ENCODE measurements at places on chromosomes 7 and 10. TPM values are rescaled to one million over a fixed set of nuclear protein-coding genes. Genes with fewer than 3 reads are reported as not detected.

GRCh38 chr7:94907026-94907810, at the start of gene PPP1R9A:
TSS of gene PPP1R9A (plus strand) at chr7:94907594. CDS start at chr7:94910114, 2,520 bp downstream.
- no peaks in the 10 kb centered on the region for H3K36me3 ChIP-seq
- peak within 1 kb of the TSS; percentile 77 for H3K4me3 ChIP-seq
- DNase-seq = peak; percentile 85
- peak within 1 kb of the TSS; percentile 64 for H3K27ac ChIP-seq
- H3K4me1 ChIP-seq = no peaks in the 10 kb centered on the region

- H3K27ac ChIP-seq = peak overlapping the region; percentile 97
- H3K27me3 ChIP-seq = no peaks in the 10 kb centered on the region
- DNase-seq = peak; percentile 55
- H3K4me1 ChIP-seq = peaks cover 30% of the 10 kb centered on the region
Measured at GRCh38 chr10:109978481-109978880, 29.3 kb upstream of the ADD3 start.

DNA sequence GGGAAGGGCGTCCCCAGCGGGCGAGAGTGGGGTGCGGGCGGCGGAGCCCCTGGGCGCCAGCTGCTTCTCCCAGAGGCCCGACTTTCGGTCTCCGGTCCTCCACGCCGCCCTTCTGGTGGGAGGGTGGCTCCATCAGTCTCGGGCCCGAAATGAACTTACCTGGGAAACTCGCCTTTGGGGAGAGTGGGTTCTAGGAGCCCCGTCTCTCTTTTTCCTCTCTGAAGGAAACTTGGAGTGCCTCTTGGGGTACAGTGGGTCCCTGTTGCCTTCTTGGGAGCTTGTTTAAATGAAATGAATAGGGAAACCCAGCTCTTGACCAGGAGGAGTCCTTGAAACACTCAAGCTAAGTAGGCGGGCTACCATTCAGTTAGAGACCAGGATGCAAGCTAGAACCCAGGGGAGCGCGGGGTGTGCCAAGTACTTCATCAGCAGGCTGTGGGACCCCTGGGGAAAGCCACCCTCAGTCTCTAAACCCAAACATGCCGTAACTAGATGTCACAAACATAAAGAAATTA, 1.3 kb downstream of the SLC26A4 start:
- no peaks in the 10 kb centered on the region for H3K36me3 ChIP-seq
- H3K4me3 ChIP-seq = peak overlapping the region; percentile 36
- H3K27me3 ChIP-seq = peaks cover 3% of the 10 kb centered on the region
- DNase-seq = no peak
- no peak overlapping the region for H3K27ac ChIP-seq

GRCh38 chr10:58044072-58044471, 223.6 kb downstream of the IPMK start:
- no peak overlapping the region for H3K27ac ChIP-seq
- no peaks in the 10 kb centered on the region for H3K36me3 ChIP-seq
- no peak for DNase-seq
- no peaks in the 10 kb centered on the region for H3K27me3 ChIP-seq

DNA sequence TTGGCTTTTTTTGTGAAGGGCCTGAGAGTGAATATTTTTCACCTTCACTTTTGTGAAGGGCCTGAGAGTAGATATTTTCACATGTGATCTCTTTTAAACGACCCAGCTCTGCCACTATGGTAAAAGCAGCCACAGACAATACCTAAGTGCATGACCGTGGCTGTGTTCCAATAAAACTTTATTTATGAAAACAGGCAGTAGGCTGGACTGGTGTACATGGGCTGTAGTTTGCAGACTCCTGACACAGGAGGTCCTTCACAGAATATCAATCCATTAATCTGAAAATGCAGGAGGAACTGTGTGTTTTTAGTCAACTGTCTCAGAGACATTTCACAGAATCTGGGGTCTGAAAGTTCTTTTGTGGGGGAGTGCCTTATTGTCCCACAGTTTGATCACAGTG, 186.9 kb downstream of the PRKCQ start:
- no peaks in the 10 kb centered on the region for H3K27me3 ChIP-seq
- H3K4me3 ChIP-seq = no peak overlapping the region
- DNase-seq = no peak

- H3K27ac ChIP-seq = no peak overlapping the region
- H3K36me3 ChIP-seq = no peaks in the 10 kb centered on the region
- DNase-seq = no peak
- H3K4me1 ChIP-seq = no peaks in the 10 kb centered on the region
- no peak overlapping the region for H3K4me3 ChIP-seq
Measured at GRCh38 chr10:15208221-15208620, 39.7 kb upstream of the NMT2 start.

- peaks cover 7% of the 10 kb centered on the region for H3K36me3 ChIP-seq
- DNase-seq = no peak
Measured at GRCh38 chr7:2652736-2653060, 20.9 kb downstream of the TTYH3 start.

DNA sequence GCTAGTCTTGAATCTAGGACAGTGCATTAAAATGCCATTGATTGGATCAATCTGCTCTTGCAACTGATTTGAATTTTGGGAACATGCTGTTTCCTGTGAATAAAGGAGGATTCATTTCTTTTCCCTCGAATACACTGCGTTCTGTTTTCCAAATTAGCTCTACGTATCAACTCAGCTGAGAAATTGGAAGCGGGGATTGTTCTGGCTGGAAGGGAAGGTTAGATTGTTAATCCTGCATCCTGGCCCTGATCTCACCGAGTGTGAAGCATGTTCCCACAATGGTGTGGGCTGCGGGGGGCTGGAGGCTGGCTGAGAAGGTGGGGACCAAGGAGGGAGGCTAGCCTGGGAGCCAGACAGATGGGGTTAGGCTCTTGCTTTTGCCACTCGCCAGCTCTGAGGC, 17.6 kb downstream of the HTRA1 start:
- H3K27me3 ChIP-seq = no peaks in the 10 kb centered on the region
- H3K36me3 ChIP-seq = no peaks in the 10 kb centered on the region
- no peak overlapping the region for H3K27ac ChIP-seq
- DNase-seq = no peak
- no peak overlapping the region for H3K4me3 ChIP-seq

DNA sequence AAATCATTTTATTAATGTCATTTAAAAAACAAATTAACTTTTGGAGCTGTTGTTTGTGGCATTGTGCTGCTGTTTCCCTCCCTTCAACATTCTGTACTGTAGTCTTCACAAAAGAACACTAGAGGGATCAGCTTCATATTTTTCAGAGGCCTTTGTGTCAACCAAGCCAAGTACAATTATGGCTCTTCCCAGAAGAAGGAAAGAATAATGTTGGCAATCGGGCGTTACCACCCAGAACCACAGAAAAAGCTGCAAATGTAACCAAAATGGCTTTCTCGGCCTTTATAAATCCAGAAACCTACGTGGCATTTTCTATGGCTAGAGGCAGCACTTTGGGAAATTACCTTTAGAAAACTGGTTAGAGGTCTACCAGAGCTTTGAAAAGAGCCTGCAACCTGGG, 98.8 kb upstream of the COL1A2 start:
- H3K36me3 ChIP-seq = no peaks in the 10 kb centered on the region
- no peak overlapping the region for H3K27ac ChIP-seq
- no peak overlapping the region for H3K4me3 ChIP-seq
- no peaks in the 10 kb centered on the region for H3K27me3 ChIP-seq
- no peak for DNase-seq
- H3K4me1 ChIP-seq = no peaks in the 10 kb centered on the region

GRCh38 chr7:148699024-148699781, 500 bp downstream of the CUL1 start:
- H3K4me1 ChIP-seq = peaks cover 7% of the 10 kb centered on the region
- H3K27me3 ChIP-seq = no peaks in the 10 kb centered on the region
- peak overlapping the region; percentile 90 for H3K27ac ChIP-seq
- peak; percentile 88 for DNase-seq

DNA sequence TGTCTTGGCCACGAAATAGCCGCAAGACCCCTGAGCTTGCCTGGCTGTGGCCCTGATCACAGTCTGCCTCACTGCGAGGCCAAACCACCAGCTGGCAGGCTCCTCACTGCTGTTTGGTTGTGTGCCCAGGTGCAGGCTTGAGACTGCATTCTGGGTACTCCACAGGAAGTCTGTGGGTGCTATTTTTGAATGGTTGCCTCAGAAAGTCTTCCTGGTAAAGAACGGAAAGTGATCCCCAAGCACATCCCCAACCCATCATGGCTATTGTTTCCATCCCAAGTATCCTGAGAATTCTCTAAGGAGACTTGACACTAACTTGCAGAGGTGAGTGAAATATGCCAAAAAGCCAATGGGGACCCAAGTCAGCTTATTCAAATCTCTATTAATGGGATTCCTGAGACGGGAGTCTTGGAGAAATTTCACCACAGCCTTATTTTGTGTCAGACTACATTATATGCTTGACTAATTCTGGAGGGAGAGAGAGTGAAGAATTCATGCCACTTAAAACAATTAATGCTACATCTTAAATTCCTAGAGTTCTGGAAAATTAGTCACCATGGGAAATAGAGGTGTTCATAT, 170.9 kb downstream of the RAMP3 start:
- H3K27me3 ChIP-seq = peaks cover 3% of the 10 kb centered on the region
- H3K27ac ChIP-seq = no peak overlapping the region
- H3K4me3 ChIP-seq = no peak overlapping the region
- H3K36me3 ChIP-seq = no peaks in the 10 kb centered on the region

The PTPRZ1 gene
- polyA plus RNA-seq = 3.5 TPM

DNA sequence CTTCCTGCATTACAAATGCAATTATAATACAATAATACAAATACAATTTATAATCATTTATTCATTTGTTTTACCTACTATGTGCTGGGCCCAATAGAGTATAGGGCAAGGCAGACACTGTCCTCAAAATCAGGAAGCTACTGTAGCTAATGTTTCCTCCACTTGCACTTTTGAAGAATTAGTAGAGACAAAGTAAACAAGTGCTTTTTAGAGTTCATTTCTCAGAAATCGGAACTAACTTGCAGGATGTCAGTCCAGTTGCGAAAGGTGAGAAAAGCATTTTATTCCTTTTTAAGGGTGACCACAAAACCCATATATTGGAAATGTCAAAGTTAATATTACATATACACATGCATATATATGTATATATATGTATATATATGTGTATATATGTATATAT, 14.2 kb downstream of the ADRB1 start:
- no peaks in the 10 kb centered on the region for H3K4me1 ChIP-seq
- H3K27me3 ChIP-seq = no peaks in the 10 kb centered on the region
- DNase-seq = no peak
- no peak overlapping the region for H3K27ac ChIP-seq

The WDR11 gene
- 17.6 TPM for polyA plus RNA-seq

DNA sequence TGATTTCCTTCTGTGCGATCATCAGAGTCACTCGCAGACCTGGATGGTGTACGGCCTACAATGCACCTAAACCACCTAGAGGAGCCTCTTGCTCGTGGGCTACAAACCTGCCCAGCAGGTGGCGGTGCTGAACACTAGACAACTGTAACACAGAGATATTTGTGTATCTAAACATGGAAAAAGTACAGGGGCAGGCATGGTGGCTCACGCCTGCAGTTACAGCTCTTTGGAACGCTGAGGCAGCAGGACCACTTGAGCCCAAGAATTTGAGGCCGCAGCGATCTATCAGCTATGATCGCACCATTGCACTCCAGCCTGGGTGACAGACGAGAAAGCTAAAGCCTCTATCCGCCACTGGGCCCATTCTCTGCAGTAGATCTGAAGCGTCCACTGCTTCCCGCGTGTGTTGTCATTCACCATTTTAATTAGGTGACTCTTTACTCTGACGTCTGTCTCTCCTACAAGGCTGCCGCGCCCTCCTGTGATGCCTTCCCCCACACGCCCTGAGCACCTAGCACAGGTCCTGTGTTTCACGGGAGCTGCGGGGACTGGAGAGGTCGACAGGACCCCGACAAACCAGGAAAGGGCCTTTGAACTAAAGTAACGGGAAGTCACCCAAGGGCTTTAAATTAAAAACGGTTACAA, 774 bp downstream of the TUBGCP2 start:
- peaks cover 7% of the 10 kb centered on the region for H3K4me1 ChIP-seq
- peak overlapping the region; percentile 97 for H3K4me3 ChIP-seq
- peak overlapping the region; percentile 84 for H3K27ac ChIP-seq

GRCh38 chr7:106568680-106569499, 92.1 kb downstream of the CCDC71L start:
- no peaks in the 10 kb centered on the region for H3K36me3 ChIP-seq
- H3K27me3 ChIP-seq = no peaks in the 10 kb centered on the region
- DNase-seq = peak; percentile 24
- peaks cover 2% of the 10 kb centered on the region for H3K4me1 ChIP-seq

The CAV1 gene
- polyA plus RNA-seq = 42.4 TPM

DNA sequence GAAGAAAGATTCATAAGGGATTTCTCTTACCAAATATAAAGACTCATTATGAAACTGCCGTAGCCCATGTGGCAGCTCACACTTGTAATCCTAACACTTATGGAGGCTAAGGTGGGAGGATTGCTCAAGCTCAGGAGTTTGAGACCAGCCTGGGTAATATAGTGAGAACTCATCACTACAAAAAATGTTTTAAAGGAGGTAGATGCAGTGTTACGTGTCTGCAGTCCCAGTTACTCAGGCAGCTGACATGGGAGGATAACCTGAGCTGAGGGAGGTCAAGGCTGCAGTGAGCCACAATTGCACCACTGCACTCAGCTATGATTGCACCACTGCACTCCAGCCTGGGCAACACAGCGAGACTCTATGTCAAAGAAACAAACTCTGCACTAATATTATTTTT, 18.1 kb upstream of the DNA2 start:
- H3K4me3 ChIP-seq = no peak overlapping the region
- H3K36me3 ChIP-seq = peaks cover 6% of the 10 kb centered on the region
- no peak overlapping the region for H3K27ac ChIP-seq
- H3K27me3 ChIP-seq = no peaks in the 10 kb centered on the region
- DNase-seq = no peak
- H3K4me1 ChIP-seq = no peaks in the 10 kb centered on the region

DNA sequence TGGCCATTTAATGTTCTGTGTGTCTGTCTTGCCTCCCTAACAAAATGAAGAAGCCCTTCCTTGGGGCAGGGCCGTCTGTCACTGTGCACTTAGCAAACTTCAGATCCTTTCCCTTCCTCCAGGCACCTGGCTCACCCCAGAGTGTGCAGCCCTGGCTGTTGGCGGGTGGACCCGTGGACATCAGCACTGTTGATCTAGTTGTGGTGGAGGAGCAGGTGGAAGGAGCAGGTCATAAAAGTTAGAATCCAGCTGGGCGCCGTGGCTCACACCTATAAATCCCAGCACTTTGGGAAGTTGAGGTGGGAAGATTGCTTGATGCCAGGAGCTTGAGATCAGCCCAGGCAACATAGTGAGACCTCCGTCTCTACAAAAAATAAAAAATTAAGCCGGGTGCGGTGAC, 12.7 kb downstream of the RAB19 start:
- no peak overlapping the region for H3K4me3 ChIP-seq
- DNase-seq = peak; percentile 42
- no peaks in the 10 kb centered on the region for H3K36me3 ChIP-seq
- no peaks in the 10 kb centered on the region for H3K4me1 ChIP-seq

DNA sequence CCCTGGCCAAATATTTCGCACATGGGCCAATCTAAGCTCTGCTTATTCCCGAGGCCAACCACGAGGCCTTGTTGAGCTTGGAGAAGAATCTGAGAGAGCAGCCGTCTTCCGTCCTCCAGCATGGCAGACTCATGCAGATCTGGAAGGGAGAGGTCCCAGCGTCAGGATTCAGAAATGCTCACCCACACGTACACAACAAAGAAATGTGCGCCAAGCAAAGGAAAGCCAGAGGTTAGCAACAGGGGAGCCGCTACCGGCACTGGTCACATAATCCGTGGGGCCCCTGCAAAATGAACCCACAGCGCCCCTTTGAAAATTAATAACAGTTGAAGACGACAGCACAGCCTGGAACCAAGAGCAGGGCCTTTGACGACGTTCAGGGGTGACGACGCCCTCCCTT, 25.4 kb upstream of the PRKAG2 start:
- H3K27ac ChIP-seq = no peak overlapping the region
- no peak overlapping the region for H3K4me3 ChIP-seq
- DNase-seq = no peak
- H3K27me3 ChIP-seq = no peaks in the 10 kb centered on the region
- H3K36me3 ChIP-seq = no peaks in the 10 kb centered on the region
- H3K4me1 ChIP-seq = no peaks in the 10 kb centered on the region

Measured in small intestine (tissue), 16 donors.